SW480 (cell line): ENCODE measurements at places on chromosomes 3 and 15.

DNA sequence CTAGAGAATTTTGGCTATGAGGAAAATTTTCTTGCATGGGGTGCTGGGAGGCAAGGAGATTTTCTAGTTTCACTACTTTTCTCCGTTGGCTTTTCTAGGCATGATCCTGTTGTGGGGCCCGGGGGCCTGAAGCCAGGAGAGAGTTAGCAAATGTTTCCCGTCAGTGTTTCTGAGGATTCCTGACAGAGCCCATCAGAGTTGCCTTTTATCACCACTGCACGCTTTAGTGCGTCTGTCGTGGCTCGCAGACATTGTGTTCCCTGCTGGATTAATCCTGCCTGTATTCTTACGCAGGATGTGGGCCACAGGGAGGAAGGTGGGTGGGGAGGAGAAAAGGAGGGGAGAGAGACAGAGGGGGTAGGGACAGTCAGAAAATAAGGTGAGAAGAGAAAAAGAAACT lies 18.1 kb upstream of the BOC start:
- no peak for DNase-seq

DNA sequence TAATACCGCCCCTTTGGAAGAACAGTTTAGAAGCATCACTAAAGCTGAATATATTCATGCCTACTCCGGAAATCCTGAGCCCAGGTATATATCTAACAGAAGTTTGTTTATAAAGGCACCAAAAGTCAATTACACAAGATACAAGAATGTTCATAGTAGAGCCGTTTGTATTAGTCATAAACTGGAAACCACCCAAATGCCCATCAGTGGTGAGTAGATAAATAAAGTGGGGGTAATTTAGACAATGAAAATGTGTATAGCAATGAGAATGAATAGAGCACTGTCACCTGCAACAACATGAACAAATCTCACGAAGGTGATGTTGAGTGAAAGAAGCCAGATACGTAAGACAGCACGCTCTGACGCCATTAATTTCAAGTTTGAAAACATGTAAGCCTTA lies 68.3 kb upstream of the GLCE start:
- peak; percentile 88 for DNase-seq

DNA sequence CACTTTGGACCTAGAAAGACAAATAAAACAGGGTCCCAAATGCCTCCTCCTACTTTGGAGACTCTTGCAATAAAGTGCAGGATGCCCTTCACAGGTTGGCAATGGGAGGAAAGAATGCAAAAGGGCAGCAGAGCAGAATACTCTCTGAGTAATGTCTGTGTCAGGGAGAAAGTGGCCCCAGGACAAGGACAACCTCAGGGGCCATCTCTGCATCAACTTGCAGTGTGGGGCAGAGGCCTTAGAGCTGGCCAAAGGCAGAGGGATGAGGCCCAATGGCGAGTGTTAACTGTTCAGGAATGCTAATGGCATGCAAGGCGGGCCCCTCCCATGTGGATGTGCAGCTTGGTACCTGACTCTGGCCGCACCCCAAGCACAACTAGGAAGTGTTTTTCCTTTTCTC lies 8.4 kb downstream of the UPK1B start:
- DNase-seq = peak; percentile 16

- no peak for DNase-seq
These were observed 508.6 kb upstream of the IL12A start for GRCh38 chr3:159480046-159480445.

GRCh38 chr3:149494022-149494758 lies 19.7 kb downstream of the TM4SF4 start:
- peak; percentile 33 for DNase-seq

- DNase-seq = no peak
These were observed 240.4 kb upstream of the BHLHE40 start for GRCh38 chr3:4738737-4739274.

DNA sequence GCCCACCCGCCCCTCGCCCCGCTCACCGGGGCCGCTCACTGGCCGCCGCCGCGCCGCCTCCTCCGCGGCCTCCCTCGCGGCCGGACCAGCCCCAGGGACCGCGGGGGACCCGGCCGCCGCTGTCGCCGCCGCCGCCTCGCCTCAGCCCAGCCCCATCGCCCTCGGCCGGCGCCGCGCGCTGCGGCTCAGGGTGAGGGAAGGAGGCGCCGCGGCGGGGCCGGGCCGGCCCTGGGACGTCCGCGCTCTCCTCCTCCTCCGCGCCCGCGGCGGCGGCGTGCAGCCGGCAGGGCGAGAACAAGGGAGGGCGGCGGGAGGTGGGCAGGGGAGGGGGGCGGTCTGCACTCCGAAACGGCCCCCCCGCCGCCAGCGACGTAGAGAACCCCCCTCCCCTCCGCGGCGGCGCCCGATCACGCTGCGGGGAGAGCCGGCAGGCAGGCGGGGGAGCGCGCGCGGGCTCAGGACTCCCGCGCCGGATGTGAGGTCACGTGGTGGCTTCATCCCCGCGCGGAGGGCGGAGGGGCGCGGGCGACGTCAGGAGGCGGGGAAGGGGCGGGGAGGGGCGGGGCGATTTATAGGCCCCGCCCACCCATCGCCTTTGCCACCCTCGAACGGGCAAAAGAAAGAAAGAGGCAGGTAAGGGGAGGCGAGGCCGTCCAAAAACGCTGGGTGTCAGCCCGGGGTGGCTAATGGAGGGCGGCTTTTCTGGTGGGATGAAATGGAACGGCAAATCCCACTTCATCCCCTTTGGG lies at the start of gene ATP13A3:
ATP13A3 (minus strand) TSS at position 463 of the 749 bp plus-strand sequence. CDS start 24,812 bp downstream, outside the sequence.
- peak; percentile 90 for DNase-seq

GRCh38 chr15:89075101-89075640 lies 13.1 kb upstream of the ABHD2 start:
- DNase-seq = no peak

DNA sequence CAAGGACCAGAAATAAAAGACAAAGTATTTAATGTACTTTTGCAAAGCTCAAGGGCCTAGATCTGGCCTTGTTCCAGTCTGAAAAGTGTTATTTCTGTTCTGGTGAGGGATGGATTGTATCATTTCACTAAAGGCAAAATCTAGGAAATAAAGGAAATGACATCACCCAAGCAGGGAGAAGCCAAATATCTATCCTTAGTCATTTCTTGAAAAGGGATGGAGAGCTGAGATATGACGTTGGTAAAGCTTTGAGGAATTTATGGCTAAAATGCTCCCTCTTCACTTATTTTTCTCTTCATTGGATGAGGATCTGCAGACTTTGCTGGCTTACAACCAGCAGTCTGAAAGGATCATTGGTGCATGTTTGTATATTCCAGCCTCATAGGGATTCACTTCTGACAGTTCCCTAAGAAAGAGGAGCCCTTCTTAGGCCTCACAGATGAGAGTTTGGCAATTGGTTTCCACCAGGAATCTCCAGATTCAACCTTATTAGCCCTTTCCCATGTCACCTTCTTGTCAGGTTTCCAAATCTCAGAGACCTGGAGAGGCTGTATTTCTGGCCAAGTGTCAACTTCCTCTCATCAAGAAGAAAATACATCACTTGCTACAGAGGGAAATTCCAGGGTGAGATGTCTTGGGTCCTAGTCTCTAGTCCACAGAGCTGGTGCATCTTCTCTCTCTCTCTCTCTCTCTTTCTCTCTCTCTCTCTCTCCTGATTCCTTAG lies 93.7 kb upstream of the BOC start:
- DNase-seq = no peak
